Erythroblast (primary cell): ENCODE measurements at places on chromosomes 5 and 9.

GRCh38 chr9:96888591-96888990, 34.3 kb upstream of the ZNF782 start:
- no peak for DNase-seq

DNA sequence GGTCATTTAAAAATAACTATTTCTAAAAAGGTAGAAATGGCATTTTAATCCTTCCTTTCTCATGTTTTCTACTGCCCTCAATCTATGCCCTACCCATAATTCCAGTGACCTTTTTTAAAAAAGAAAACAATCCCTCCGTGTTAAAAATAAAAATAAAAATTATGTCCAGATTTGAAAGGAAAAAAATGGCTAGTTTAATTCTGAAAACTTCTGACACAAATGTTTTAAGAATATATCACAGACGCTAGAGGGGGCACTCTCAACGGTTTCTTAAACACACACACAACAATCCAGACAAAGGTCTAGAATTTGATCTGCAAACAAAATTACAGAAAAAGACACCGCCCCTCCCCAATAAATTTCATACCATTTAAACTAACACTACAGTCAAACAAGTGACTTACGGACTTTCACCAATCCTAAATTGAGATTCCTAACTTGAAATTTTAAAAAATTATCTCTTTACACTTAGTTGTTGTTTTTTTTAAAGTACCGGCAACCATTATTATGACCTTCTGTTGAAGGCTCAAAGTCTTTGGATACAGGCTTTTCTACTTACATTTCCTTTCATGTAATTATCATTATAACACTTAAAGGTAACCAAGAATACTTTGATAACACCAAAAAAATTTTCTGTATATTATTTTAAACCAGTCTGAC, 38.2 kb downstream of the CLINT1 start:
- DNase-seq: peak; percentile 69

GRCh38 chr5:5497152-5497788, 74.8 kb downstream of the ICE1 start:
- DNase-seq: peak; percentile 13

GRCh38 chr9:104835161-104835560, 71.2 kb downstream of the NIPSNAP3B start:
- no peak for DNase-seq

- no peak for DNase-seq
These were observed 124.9 kb downstream of the TMEM167A start for GRCh38 chr5:82952326-82952725.

- no peak for DNase-seq
These were observed 36.0 kb downstream of the DENND1A start for GRCh38 chr9:123893831-123894460.

DNA sequence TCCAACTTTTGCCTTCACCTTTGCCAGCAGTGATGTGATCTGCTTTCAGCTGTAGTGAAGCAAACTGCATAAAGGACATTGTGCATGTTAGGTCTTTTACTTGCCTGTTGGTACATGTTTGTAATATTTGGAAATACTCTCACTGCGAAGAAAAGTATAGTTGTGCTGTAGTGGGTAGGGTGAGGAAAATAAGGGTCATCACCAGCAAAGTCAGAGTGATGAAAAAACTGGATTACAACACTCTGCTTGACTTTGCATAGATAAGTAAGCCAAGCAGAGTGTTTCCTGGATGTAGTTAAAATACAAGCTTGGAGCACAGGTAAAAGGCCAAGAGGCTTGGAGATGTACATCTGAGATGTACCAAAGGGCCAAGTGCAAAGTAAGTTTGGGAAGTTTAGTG, 16.7 kb downstream of the TGFBR1 start:
- DNase-seq: no peak

DNA sequence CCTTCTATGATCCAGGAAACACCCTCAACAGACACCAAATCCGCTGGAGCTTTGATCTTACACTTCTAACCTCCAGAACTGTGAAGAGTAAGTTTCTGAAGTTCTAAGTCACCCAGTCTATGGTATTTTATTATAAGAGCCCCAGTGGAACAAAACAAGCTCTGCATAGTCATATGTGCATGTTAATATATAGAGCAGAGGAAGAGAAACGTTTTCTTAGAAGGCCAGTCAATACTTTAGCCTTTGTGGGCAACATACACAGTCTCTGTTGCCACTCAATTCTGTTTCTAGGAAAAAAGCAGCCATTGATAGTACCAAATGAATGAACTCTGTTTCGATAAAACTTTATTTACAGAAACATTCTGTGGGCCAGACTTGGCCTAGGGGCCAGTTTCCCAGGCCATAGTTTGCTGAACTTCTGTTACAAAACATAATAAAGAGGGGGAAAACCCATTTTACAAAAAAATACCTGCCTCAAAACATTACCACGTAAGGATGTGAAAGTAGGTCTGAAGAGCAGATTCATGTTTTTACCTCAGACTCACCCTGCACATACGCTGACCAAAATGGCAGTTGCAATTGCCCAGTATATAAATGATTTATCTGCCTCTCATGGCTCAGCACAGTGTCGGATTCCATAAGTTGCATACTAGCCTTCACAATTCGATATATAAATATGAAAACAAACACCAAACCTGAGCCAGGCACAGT, 350.5 kb downstream of the SLIT3 start:
- no peak for DNase-seq

- no peak for DNase-seq
These were observed 19.7 kb downstream of the GPR107 start for GRCh38 chr9:130073373-130073772.

- DNase-seq: no peak
These were observed 39.4 kb downstream of the MRPL36 start for GRCh38 chr5:1760231-1760630.

DNA sequence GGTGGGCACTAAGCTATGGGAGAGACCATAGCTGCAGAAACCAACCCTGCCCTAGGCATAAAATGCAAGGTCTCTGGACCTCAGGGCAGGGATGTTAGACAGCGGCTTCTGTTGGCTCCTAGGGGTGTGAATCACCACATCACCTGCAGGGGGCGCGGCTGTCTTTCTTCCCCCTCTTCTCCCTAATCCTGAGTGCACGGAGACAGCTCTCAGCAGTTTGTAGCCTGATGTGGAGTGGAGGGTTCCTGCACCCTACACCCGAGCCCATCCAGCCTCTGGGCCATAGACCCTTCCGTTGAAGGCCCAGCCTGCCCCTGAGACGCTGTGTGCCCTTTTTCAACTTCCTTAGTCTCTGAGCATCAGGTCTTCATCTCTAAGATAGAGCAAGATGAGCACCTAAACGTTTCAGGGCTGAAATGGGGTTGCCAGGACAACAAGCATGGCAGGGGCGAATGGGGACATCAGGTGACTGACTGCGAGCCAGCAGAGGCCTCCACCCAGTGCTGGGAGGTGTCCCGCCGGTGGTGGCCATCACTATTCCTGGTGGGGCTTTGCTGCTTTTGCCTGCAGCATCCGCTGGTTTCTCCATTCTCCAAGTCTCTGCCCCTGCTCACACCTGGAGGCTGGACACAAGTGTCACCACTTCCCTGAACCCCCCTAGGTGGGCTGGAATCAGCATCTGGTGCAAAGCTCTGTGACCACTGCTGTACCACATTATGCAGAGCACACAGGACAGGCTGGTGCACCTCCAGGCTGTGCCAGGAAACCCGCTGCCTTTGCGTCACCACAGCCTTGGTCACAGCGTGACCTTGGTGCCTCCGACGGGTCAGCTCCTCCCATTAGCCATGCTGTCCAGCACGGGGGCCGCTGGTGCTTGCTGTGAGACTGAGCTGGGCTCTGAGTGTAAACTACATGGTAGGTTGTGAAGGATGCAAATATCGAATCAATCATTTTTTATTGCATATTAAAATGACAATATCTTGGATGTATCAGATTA, 2.5 kb upstream of the SEC16A start:
- DNase-seq: peak; percentile 89

- DNase-seq: no peak
These were observed 142.3 kb downstream of the MARCHF11 start for GRCh38 chr5:16037121-16037845.

GRCh38 chr9:128203707-128204551, 750 bp downstream of the DNM1 start:
- peak; percentile 21 for DNase-seq

GRCh38 chr9:95009459-95009858, 283.0 kb downstream of the AOPEP start:
- DNase-seq: no peak

DNA sequence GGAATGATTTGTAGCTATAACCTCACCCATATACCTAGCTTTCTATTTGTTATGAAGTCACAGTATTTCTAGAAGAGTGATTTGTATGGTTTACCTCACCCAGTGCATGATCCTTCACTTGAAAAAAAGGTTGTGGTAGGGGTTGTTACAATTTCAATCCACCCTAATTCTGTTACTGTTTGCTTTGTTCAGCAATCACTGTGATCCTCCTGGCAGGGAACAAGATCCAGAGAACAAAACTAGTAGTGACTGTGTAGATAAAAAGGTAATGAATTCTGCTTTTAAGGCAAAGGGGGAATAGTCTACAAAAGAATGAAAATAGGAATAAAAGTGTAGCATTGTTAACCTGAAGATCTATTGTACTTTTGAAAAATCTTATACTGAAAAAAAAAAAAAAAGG, 191.3 kb upstream of the SH3GL2 start:
- no peak for DNase-seq

DNA sequence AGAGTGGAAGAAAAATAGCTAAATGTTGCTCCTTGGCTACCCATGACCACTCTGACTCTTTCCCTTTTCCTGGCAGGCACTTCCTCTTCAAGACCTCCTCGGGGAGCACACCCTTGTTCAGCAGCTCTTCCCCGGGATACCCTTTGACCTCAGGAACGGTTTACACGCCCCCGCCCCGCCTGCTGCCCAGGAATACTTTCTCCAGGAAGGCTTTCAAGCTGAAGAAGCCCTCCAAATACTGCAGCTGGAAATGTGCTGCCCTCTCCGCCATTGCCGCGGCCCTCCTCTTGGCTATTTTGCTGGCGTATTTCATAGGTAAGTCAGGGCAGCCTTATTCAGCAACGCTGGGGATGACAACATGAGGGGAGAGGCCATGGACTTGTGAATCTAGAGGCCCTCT, 298.6 kb upstream of the WWC1 start:
- no peak for DNase-seq
